Posterior cingulate gyrus (tissue), 11 donors: ENCODE measurements at places on chromosomes 7 and 10.

GRCh38 chr7:33108554-33109004 lies 625 bp downstream of the RP9 start:
- DNase-seq, result no peak

- no peak for DNase-seq
Observed at GRCh38 chr10:83585686-83586085, 553.6 kb upstream of the GHITM start.

DNA sequence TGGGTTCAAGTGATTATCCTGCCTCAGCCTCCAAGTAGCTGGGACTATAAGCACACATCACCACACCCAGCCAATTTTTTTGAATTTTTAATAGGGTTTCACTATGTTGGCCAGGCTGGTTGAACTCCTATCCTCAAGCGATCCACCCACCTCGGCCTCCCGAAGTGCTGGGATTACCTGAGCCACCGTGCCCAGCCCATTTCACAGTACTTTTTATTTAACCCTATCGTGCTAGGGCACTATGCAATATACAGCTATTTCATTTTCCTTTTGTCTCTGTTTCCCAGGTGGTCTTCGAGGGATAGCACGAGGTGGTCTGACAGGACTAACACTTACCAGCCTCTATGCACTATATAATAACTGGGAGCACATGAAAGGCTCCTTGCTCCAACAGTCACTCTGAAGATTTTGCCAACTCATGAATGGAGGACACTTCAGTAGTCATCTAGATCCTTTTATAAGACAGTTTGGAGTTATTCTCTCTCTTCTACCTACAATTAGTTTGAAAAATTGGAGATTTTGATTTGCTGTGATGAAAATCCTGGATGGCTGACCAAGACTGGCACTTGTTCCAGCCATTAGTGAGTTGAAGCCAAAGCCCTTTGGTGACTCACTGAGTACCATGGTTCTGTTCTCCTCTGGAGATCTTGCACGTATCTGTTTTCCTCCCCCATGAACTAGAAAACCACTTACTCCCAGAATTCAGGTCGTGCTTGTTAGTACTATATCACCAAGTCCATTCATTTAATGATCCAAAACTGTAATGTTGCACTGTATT lies 27.3 kb downstream of the NCOA4 start:
- DNase-seq, result no peak

DNA sequence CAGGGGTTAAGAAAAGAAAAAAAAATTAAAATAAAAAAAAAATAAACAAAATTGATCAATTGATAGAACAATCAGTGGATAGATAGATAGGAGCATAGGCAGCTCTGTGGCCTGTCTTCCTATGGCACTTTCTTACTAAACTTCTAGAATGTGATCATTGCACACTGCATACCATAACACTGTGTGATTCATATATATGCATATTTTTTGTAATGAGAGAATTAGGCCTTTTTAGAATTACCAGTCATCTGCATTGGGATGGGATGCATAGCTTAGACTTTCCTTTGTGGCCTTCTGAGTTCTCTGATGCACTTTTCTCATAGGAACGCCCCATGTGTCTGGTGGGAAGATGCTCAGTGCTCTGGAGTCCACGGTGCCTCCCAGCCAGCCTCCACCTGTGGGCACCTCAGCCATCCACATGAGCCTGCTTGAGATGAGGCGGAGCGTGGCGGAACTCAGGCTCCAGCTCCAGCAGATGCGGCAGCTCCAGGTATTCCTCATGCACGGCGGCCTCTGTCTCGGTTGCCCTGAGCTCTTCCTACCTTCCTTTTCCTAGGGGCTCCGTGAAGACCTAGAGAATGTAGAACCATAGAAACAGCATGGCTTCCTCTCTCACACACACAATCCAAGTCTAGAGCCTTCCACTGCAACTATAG lies 222.5 kb downstream of the ARHGAP21 start:
- no peak for DNase-seq

DNA sequence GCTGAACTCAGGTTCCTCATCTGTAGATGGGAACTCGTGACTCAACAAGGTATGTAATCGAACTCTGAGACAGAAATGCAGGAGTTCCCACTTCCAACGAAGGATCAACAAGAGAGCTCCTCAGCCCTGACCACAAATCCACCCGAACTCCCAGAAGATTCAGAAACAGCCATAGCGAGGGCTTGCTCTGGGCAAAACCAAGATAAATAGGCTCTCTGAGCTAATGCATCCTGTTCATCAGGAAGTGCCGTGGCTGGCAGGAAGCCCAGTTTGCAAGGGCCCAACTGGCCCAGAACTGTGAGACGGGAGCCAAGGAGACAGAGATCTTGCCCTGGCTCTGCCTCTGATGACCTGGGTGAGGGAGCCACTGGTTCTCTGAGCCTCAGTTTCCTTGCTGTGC lies 141.7 kb upstream of the PFKP start:
- DNase-seq, result peak; percentile 50

- DNase-seq, result peak; percentile 44
Observed at GRCh38 chr10:15515202-15515601, 144.1 kb upstream of the FAM171A1 start.

DNA sequence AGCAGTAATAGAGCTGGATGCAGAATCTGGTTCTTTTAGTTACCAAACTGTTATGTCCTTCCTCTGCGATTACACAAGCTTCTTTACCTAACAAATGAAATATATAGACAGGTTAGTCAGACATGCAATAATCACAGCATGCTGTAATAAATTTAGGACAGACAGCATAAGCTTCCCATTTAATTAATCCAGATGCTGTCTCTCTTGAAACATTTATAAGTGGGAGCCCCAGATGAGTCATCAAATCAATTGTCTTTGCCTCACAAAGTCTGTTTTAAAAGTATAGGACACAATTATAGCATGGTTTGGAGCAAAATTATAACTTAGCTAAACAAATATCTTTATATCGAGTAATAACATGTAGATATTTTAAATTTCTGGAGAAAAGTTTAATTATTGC lies 1.6 kb downstream of the CDNF start:
- DNase-seq, result no peak

DNA sequence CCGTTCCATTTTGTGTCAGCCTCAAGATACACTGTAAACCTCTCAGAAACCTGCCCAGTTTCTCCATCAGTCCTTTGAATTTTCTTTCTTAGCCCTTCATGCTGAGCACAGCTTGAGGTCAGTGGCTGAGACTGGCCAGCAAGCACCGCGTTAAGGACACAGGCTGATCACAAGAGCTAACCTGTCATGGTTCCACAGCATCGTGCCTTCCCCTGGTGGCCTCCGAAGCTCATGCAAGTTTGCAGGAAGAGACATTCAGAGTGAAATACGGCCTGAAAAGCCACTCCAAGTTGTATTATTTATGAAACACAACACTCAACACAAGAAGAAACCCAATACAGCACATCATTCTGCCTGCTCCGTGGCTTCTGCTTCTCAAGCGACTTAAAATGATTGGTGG lies 57.0 kb upstream of the PFKP start:
- no peak for DNase-seq

DNA sequence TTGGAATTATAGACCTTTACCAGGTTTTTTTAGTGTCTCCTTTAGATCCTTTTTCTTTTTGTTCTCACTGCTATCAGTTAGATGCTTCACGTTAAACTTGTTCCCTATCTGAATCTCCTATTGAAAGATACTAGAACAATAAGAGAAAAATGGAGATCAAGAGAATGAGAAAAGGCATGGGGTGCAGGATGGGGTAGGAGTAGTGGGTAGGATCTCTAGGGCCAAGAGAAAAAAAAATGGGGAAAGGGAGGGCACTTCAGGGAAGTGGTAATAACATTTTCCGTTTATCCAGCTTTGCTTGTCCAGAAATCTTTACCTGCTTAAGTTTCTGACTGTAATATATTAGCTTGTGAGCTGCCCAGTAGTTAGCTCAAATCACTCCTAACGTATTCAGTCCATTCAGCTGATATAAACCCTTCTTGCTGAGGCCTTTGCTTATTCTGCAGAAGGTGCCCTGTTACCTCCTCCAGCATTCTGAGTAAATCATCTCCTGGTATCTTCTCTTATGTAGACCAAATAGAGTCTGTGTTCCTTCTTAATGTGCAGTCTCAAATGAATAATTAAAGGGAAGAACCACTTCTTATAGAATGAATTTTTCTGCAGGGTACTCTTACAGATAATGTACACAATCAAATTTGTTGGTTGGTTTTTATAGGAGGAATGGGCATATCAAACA lies 69.7 kb downstream of the ZNRF2 start:
- no peak for DNase-seq

DNA sequence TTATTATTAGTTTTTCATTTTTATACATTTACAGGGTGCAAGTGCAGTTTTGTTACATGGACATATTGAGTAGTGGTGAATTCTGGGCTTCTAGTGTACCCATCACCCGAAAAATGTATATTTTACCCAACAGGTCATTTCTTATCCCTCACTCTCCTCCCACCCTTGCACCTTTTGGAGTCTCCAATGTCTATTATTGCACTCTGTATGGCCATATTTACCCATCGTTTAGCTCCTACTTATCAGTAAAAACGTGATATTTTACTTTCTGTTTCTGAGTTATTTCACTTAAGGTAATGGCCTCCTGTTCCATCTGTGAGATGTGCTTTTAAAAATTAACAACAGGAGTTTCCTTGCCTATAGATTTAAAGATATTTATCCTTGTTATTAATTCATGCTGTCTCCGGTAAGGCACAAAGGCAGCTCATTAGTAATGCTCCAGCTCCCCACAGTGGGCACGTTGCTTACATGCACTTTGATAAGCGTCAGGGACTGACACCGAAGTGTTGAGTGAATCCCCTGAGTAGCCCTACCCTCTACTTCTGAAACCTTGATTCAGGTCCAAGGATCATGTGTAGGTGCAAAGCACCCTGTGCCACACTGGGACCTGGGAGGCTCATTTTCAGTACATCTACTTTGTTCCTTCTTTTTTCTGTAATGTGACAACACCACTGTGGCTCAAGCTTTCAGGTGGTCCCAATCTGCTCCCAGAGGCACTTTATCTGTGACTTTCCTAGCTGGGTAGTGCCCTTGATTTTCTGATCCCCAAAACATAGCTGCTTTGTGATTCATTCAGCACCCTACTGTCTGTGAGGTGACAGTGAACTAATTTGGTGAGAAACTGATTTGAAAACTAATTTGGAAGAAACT lies 27.3 kb downstream of the HYAL4 start:
- DNase-seq, result no peak

DNA sequence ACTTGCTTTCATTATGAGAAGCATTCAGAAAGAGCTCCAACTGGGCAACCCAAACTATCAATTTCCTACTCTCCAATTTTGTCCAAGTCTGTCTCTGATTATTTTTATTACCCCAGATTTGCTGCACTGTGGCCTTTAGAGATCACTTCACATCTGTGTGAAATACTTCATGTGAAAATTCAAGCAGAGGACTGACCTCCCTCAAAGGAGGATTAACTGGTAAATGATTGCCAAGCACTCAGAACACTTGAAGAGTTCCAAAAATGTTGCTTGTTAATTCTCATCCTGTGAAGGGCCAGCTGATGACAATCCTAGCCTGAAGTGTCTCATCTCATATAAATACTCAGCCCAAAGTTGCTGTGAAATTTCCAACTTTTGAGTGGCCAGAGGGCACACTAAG lies 182.8 kb upstream of the DGKB start:
- DNase-seq, result no peak

- peak; percentile 82 for DNase-seq
Observed at GRCh38 chr7:117019786-117020590, 66.7 kb downstream of the ST7 start.

GRCh38 chr7:28678431-28678965 lies 266.2 kb downstream of the CREB5 start:
- no peak for DNase-seq

DNA sequence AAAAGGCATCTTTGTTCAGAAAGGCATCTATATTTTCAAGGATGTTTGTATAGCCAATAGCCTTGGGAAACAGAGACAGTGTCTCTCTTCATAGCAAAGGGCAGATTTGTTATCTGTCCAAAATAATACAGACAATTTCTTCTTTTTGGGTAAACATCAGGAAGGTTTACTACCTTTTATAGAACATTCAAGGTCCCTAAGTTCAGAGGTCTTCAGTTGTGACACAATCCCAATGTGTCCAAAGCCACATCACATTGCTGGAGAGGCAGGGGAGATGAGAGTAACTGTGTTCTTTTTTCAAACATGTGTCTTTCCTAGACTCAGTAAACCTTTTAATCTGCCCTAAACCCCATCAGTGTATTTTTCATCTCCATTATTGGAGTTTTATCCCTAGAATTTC lies 33.6 kb upstream of the FAM13C start:
- no peak for DNase-seq

GRCh38 chr7:1232623-1233332 lies at the start of gene UNCX:
Gene UNCX, plus strand, starts transcription at chr7:1232872. Its CDS starts 146 bp downstream, at chr7:1233018.
- DNase-seq, result no peak

- DNase-seq, result no peak
Observed at GRCh38 chr10:71842856-71843686, 8.0 kb downstream of the PSAP start.

GRCh38 chr10:5623081-5623748 lies 43.2 kb downstream of the ASB13 start:
- peak; percentile 94 for DNase-seq

- no peak for DNase-seq
Observed at GRCh38 chr7:20351901-20352300, 21.2 kb downstream of the ITGB8 start.

DNA sequence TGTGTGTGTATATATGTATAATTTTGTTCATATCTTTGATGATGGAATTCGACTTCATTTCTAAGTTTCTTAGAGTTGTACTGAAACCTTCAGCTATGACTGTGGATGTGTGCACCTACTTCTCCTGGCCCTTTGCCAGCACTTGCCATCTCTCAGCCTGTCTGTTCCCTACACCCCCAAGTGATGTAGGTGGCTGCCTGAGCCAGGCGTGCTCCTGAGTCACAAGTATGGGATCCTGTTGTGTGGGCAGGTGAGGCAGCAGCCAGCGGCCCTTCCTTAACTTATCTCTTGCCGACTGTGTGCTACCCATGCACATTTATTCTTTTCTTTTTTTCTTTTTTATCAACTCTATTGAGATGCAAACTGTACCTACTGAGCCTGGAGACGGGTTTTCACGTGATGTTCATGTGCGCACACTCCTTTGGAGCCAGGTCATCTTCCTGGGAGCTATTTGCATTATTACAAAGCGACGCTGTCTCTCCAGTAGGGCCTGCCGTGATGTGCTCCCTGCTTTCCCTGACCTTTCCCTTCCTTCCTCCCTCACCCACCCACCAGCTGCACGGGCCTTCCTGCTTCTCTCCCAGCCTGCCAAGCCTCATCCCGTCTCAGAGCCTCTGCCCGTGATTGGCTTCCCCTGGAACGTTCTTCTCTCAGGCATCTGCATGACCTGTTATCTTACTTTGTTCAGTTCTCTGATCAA lies 31.3 kb upstream of the GALNT11 start:
- peak; percentile 76 for DNase-seq

DNA sequence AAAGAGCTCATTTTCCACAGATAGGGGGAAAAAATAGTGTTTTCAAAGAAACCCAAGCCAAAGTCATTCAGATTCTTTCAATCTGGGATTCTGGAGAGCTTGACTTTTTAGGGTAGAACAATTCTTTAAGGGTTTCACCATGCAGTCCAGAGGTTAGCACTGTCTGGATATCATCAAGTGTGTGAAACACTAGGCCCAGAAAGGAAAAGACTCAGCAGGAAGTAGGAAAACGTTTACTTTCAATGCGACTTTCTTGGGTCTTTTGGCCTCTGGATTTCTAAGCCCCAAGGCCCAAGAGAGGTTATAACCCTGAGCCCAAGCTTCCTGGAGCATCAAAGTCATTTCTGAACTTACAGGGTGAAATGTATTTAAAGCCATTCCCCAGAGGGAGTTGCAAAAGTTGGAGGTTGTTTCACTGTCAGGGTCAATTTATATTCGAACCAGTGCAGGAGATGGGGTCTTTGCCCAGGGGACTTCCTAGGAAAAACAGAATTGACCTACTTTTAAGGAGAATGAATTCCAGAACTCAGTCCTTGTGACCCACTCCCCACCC lies 158.0 kb downstream of the C7orf25 start:
- DNase-seq, result no peak
